ENCODE measurements at places on chromosomes 2 and 18. TPM values are rescaled to one million over a fixed set of nuclear protein-coding genes. Genes with fewer than 3 reads are reported as not detected.

ADCYAP1 gene
- total RNA-seq, result 0.19 TPM

RGPD3 gene
- not detected for total RNA-seq

CPS1 gene
- 4.9 TPM for total RNA-seq

PCARE gene
- total RNA-seq, result 0.74 TPM

C18orf54 gene
- 1.4 TPM for total RNA-seq

GRCh38 chr18:22318745-22319407, 98.8 kb downstream of the CTAGE1 start:
- H3K4me3 ChIP-seq, result no peak overlapping the region
- no peaks in the 10 kb centered on the region for H3K36me3 ChIP-seq
- DNase-seq, result no peak
- peaks cover 17% of the 10 kb centered on the region for H3K4me1 ChIP-seq

DNA sequence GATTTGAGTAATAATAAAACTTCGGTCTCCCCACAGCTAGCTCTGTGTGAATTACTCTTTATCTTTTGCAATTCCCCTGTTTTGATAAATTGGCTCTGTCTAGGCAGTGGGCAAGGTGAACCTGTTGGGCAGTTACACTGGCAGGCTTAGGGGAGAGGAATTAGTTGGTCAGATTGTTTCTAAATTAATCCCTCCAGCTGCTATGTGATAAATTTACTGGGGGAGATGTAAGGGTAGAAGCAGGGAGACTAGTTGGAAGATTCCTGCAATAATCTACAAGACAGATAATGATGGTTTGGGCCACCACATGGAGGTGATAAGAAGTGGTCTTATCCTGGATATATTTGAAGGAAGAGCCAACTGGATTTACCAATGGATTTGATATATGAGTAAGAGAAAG, 118.5 kb upstream of the TACR1 start:
- no peaks in the 10 kb centered on the region for H3K36me3 ChIP-seq
- DNase-seq, result no peak
- H3K27me3 ChIP-seq, result no peaks in the 10 kb centered on the region
- no peak overlapping the region for H3K27ac ChIP-seq

DNA sequence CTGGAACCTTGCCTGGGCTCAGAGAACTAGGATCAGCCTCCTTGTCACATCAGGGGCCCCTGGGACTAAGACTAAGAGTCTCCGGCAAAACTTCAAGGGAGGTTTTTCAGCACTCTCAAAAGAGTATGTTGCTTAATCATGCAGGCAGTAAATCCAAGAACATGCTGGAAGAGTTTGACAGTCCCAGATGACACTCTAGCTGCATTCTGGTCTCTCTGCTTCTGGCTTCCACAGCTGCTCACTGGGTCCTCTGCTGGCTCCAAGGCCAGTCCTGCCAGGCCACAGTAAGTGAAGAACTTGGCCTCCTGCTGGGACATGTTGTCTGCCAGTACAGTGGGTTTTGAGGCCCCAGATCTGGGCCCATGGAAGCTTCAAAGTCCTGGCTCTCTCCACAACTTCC, 45.2 kb upstream of the IL1RL1 start:
- H3K4me1 ChIP-seq, result peaks cover 9% of the 10 kb centered on the region
- no peaks in the 10 kb centered on the region for H3K36me3 ChIP-seq
- H3K4me3 ChIP-seq, result no peak overlapping the region
- peak overlapping the region; percentile 44 for H3K27ac ChIP-seq
- DNase-seq, result peak; percentile 30

- DNase-seq, result no peak
- peak overlapping the region; percentile 97 for H3K27ac ChIP-seq
- H3K27me3 ChIP-seq, result no peaks in the 10 kb centered on the region
Measured at GRCh38 chr2:55048508-55049042, 1.7 kb downstream of the RTN4 start.

- H3K4me1 ChIP-seq, result peaks cover 52% of the 10 kb centered on the region
- no peak overlapping the region for H3K4me3 ChIP-seq
- H3K27ac ChIP-seq, result peak overlapping the region; percentile 71
- no peaks in the 10 kb centered on the region for H3K36me3 ChIP-seq
- DNase-seq, result peak; percentile 38
Measured at GRCh38 chr2:96241900-96242611, 23.7 kb downstream of the TMEM127 start.

DNA sequence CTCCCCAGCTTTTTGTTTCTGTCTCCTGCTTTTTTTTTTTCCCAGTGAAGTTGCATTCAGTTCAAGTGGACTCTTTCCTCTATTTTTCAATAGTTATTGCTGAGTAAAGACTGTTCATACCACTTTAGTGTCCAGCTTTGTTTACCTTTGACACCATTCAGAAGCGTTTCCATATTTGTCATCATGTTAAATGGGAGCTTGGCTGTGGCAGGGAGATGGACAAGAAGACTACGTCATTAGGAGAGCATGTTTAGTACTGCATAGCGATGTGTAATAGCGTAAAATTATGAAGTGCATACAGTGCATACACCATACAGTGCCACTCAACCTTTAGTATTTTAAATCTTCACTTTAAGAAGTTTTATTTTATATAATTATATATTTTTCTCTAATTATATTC, 655.9 kb downstream of the DCC start:
- H3K4me3 ChIP-seq, result no peak overlapping the region
- no peaks in the 10 kb centered on the region for H3K4me1 ChIP-seq
- no peaks in the 10 kb centered on the region for H3K36me3 ChIP-seq
- H3K27me3 ChIP-seq, result no peaks in the 10 kb centered on the region
- no peak overlapping the region for H3K27ac ChIP-seq

GRCh38 chr2:145422576-145422975, 902.7 kb upstream of the ZEB2 start:
- no peak overlapping the region for H3K27ac ChIP-seq
- DNase-seq, result no peak
- H3K4me3 ChIP-seq, result no peak overlapping the region
- H3K4me1 ChIP-seq, result no peaks in the 10 kb centered on the region
- no peaks in the 10 kb centered on the region for H3K36me3 ChIP-seq
